ENCODE measurements at places on chromosomes 11 and 22.

DNA sequence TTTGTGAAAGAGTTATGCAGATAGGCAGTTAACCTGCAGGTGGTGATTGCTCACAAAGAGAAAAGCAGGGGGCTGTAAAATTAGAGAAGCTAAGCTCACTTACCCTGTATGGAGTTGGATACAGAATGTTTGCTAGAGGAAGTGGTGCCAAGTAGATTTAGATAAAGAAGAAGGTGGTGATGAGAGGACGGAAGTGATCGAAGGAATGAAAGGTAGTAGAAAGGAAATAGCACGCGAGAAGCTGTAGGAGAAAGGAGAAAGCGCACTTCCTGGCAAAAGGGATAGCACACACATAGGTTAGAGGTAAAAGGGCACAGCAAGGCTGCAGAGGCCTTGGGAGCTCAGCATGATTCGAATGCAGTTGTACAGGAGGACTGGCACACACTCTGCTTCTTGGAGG lies 87.3 kb upstream of the CTSC start:
- no peak for DNase-seq

GRCh38 chr11:46436113-46436512 lies 44.5 kb upstream of the CHRM4 start:
- DNase-seq: no peak

DNA sequence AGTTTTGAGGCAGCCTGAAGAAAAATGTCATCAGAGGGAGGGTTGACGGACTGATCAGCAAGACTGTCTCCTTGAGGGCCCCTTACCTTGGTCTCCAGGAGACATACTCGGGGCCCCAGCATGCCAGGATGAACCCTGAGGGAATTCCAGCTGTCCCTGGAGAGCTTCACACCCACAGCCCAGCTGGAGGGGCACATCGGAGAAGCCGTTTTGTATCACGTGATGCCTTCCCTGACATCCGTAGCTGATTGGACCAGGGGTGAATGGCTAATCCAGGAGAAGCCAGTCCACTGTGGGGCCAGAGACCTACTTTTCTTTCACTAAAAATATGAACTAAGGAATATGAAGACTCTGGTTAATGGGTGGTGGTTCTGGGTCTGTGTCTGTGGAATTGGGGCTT lies 86.0 kb upstream of the TP53I11 start:
- DNase-seq: no peak

GRCh38 chr11:69204246-69204940 lies 48.7 kb downstream of the SMIM38 start:
- no peak for DNase-seq

DNA sequence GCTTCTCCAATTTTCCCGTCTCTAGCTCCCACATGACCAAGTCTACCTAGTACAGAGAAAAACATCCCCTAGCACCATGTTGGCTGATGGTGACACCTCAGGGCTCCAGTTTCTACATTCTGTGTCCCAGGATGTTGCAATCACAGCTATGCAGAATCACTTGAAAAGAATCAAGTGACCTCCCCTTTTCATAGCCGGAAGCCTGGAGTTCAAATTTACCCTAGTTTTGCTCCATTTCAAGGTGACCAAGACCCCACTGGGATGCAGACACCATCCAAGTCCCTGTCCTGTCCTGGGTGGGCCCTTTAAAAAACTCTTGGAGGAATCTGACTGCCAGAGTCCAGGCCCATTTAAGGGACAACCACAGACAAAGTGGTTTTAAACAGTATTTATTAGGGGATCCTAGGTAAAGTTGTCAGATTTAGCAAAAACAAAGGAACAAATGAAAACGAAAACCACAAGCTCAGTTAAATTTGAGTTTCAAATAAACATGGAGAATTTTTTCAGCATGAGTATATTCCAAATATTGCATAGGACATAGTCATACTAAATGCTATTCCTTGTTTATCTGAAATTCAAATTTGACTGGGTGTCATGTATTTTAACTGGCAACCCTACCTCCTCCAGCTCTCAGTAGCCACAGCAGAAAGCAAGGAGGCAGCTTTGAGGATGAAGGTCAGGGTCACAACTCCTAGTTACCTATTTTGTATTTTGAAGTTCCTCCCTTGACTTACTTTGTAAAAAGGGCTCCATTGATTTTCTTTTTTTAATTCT lies 52.4 kb downstream of the MIAT start:
- no peak for DNase-seq

DNA sequence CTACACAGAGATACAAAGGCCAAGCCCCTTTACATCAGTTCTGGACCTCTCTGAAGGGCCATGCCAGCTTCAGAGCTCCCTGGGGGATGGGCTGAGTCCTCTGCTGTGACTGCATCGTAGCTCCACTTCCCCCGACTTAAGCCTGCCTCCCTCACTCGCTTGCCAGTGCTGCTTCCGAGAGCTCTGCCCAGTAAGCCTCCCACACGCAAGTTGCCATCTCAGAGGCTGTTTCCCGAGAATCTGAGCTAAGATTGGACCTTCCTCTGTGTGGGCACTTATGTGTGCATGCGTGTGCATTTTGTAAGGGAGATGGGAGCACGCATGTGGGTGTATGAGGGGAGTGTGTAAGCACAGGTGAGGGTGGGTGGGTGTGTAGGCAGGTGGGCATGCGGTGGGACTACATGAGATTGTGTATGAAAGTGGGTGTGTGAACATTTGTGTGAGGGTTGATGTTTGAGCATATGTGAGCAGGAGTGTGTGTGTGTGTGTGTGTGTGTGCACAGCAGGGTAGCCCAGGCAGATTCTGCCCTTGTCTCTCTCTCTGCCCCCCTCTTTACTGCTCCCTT lies 163.0 kb upstream of the SYT13 start:
- DNase-seq: no peak

DNA sequence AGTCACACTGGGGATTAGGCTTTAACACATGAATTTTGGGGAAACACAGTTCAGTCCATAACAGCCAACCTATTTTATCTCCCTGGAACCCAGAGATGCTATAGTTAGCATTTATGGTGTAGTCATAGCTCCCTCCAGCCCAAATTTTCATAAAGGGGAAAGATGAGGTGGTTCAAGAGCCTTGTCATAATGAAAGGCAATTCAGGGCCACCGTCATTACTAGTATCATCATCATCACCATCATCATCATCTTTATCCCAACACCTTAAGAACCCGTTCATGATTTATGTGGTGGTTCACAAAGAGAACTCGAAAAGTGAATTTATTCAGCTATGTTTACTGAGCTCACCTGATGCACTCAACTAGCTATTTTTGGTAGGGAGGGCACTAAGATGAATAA lies 2.4 kb upstream of the TUBA8 start:
- no peak for DNase-seq

- no peak for DNase-seq
These were observed 20.2 kb downstream of the STARD10 start for GRCh38 chr11:72773696-72774095.

- no peak for DNase-seq
These were observed 30.8 kb upstream of the GLYAT start for GRCh38 chr11:58762284-58763119.

DNA sequence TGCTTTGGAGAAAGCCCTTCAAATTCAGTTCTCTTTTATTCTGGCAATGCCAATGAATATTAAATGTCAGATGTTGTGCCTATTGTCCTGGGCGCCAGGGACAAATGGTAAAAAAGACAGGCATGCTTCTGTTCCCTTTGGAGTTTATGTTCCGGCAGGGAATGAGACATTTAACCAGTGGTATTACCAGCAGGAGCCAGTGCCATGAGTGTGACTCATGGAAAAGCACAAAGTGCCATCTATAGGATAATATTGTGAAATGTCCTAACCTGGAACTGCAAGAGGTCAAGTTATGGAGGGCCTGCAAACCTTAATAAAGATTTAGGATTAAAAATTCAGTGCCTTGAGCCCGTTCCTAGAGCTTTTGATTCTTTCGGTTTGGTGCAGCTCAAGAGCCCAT lies 39.5 kb downstream of the REXO2 start:
- DNase-seq: no peak

GRCh38 chr11:73236854-73237253 lies 18.8 kb downstream of the P2RY2 start:
- peak; percentile 59 for DNase-seq

GRCh38 chr11:43555816-43556611 lies 124.5 kb upstream of the HSD17B12 start:
- DNase-seq: no peak

- no peak for DNase-seq
These were observed 46.2 kb downstream of the ATXN10 start for GRCh38 chr22:45717789-45718188.

DNA sequence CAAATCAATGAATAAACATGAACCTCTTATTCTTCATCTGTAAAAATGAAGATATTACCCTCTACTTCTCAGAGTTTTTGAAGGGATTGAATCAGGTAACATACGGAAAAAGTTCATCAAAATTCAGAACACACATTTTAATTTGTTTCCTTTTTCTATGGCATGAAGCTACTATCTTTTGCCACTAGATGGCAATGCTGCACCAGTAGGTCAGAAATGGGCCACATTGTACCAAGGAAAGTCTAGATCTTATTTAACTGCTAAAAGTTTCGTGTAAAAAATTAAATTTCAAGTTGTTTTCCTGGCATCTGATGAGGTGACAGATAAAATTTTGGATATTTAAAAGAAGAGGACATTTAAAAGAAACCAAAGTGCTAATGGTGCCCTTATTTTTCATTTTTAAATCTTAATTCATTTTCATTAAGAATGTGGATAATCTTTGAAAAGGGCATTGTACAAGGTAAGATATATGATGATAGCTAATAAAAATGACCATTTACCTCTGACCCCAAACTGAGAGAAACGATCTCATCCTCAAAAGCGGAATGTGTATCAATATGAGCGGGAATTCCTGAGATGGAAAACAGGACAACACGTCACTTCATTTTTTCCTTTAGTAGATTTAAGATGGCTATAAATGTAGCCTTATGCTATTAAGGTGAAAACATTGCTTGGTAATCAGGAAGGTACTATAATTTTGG lies 16.1 kb downstream of the ALKBH8 start:
- peak; percentile 33 for DNase-seq

DNA sequence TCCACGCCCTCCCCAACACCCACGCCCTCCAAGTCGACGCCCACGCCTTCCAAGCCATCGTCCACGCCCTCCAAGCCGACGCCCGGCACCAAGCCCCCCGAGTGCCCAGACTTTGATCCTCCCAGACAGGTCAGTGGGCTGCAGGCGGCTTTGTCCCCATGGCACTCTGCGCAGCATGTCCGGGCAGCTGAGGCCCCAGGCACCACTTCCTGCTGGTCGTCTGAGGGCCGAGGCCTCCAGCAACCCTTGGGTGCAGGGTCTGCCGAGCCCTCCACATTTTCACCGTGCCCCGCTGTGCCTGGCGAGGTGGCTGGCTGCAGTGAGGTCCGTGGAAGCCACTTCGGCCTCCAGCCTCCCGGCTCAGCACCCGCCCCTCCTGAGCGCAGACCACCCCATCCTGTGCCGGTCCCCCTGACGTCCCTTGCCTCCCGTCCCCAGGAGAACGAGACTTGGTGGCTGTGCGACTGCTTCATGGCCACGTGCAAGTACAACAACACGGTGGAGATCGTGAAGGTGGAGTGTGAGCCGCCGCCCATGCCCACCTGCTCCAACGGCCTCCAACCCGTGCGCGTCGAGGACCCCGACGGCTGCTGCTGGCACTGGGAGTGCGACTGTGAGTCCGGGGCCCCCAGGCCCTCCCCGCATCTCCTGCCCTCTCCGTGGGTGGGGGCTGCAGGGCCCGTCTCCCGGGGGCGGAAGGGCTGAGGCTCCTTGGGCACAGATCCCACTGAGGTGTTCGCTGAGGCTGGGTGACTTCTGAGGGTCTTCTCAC lies 26.8 kb downstream of the MUC2 start:
- no peak for DNase-seq

DNA sequence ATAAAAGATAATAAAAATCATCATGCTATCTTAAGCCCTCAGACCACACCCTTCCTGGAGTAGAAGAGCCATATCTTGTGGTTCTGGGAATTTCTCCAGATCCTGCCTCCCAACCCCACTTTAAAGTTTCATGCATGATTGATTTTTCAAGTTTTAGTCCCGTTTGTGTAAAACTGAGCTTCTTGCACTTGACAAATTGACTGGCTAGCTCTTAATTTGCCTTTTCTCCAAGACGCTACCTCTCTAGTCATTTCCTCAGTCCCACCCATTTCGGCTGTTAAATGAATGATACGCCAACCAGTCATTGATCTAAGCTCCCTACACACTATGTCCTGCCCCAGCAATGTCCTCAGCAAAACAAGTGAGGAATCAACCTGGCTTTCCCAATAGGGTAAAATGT lies 71.8 kb upstream of the TEAD1 start:
- no peak for DNase-seq

DNA sequence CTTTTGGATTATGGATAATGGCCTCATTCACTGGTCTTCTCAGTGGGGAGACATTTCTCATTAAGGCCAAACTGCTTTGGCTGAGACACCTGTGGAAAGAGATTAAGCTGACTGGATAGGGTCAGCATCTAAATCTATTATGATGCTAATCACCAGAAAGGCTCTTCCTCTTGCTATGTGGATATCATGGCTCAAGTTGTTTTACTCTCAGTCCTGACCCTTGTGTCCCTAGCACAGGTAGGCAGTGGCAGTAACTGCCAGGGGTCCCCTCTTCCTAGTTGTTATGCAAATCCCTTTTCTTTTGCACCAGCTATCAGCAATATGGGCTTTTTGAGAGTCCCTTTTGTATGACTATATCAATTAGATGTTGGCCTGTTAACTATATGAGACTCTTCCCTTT lies 335.7 kb upstream of the PLET1 start:
- no peak for DNase-seq

- DNase-seq: no peak
These were observed 541.9 kb upstream of the ANO5 start for GRCh38 chr11:21650961-21651360.

- DNase-seq: no peak
These were observed 9.1 kb downstream of the SNX19 start for GRCh38 chr11:130907229-130907628.

DNA sequence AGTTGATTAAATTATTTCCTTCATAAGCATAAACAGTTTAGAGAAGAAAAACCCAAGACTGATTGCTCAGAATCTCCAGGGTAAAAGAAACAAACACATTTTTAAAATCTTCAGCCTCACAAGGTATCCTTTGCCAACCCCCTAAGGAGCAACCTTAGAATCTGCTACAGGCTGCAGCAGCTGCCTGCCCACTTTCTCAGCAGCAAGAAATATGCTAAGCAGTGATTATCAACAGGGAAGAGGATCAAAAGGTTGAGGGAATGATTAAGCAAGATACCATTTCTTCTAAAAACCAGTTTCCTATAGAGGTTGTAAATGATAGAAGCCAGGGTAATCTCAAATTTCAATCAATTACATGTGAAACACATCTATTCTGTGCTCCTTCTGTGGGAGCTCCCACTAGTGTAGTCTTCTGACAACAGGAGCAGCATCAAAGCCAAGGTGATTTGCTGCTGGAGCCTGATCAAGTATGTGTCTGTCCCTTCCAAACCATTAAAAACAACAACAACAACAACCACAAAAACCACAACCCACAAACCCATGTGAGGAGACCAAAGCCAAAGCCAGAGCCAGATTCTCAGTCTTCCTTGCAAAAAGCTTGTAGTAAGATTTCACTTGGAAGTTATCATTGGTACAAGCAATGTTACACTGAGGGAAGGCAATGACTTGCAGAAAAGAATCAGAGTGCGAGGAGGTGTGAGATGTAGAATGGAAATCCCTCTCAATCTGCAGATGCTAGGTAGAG lies 761.2 kb downstream of the DLG2 start:
- DNase-seq: no peak

- no peak for DNase-seq
These were observed 3.8 kb downstream of the SMTN start for GRCh38 chr22:31084811-31085492.

GRCh38 chr22:40665312-40665711 lies 14.0 kb upstream of the MCHR1 start:
- DNase-seq: no peak

GRCh38 chr11:33172996-33173395 lies 11.7 kb upstream of the CSTF3 start:
- DNase-seq: no peak

Measured in HEK293T (cell line).